COR-L47 (cell line): ENCODE measurements at places on chromosomes 12 and 14.

GRCh38 chr14:65879248-65880009 lies 466.9 kb downstream of the FUT8 start:
- no peak for DNase-seq

DNA sequence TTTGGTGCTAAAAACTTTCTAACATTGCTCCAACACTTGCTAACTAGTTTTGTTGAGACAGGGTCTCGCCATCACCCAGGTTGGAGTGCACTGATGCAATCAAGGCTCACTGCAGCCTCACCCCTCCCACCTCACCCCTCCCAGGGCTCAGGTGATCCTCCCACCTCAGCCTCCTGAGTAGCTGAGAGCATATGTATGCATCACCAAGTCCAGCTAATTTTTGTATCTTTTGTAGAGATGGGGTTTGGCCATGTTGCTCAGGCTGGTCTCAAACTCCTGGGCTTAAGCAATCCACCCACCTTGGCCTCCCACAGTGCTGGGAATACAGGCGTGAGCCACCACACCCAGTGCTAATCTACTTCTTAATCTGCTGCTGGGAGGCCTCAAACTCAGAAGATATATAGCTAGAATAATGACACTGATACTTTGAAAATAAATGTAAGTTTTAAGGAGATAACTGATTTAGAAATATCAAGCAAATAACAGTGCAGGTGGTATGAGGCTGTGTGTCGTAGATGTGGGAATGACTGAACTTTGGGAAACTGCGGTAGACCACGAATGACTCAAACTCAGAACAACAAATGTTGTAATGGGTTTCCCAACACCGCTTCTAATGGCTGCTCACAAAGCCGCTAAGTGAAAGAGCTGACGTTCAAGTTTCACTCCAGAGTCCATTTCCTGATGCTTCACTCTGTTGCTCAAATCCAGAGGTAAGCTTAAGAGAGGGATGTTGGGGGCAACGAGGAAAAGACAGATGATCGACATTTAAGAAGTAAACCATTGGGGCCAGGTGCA lies 10.0 kb downstream of the TMCC3 start:
- no peak for DNase-seq

DNA sequence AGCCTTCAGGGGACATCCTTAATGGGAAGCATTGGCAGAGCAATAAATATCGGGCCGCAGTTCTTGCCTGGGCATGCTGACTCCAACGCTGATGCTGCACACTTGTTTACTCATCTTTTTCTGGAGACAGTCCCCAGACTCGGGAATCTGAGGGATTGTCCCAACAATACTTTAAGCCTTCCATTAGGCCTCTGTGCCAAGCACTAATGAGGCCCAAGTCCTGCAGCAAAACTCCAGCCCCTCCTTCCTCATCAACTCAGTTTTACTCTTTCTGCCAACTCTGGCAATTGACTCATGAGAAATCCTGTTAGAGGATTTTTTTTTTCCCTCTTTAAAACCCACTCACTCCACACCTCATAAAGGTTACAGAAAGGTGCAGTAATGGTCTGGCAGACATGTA lies 233.4 kb upstream of the PELI2 start:
- DNase-seq = no peak

DNA sequence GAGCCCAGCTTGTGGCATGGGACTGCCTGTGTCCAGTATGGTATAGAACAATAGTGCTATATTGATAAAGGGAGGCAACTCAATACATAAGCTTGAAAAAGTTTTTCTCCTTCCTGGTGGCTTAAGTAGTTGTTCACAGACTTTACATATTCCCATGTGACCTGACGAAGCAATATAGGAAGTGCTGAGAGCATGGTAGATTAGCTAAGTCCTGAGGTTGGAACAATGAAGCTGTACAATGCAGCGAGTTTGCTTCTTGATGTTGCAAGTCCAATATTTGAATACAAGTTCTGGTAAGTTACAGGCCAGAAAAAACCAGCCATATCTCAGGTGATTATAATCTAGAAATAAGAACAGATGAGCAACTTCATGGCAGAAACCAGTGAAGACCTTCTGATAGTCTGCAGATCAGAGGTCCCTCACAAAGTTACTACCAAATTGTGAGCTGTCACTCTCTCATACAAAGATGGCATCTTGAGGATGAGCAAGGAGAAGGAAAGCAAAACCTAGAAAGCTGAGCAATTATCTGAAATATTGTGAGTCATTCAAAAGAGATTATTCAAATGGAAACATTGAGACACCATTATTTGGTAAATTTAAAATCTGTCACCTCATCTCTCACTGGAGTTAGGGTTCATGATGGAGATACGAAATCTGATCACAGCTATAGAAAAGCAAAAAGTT lies 72.9 kb upstream of the BTG1 start:
- no peak for DNase-seq

DNA sequence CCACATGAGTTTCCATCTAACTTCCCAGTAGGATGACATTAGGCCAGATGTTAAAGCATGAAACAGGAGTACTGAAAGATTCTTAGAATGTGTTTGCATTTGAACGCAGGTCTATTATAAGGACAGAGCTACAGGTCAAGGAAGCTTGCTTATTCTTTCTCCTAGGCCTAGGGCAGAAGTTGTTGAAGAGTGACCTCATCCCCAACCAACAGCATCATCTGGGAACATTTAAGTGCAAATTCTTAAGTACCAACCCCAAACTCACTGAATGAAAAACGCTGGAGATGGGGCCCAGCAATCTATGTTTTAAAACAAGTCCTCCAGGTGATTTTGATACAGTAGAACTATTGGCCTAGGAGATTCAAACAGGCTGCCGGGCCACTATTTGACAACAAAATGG lies 52.4 kb downstream of the PAPLN start:
- no peak for DNase-seq

DNA sequence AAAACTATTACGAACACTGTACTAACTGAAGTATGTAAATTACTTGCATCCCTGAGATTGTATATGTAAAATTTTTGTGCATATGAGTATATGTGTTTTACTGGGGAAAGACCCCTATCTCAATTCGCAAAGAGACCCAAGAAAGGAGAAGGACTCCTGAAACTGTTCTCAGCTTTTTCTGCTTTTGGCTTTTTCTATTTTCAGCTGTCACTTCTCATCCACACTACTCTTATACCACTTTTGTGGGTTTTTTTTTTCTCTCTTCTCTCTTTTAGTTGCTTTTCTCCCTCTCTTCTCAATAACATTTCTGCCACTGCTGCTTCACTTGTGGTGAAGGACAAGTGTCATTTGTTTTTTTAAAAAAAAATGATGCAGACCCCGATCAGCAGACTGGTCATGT lies 39.8 kb downstream of the NIN start:
- no peak for DNase-seq

DNA sequence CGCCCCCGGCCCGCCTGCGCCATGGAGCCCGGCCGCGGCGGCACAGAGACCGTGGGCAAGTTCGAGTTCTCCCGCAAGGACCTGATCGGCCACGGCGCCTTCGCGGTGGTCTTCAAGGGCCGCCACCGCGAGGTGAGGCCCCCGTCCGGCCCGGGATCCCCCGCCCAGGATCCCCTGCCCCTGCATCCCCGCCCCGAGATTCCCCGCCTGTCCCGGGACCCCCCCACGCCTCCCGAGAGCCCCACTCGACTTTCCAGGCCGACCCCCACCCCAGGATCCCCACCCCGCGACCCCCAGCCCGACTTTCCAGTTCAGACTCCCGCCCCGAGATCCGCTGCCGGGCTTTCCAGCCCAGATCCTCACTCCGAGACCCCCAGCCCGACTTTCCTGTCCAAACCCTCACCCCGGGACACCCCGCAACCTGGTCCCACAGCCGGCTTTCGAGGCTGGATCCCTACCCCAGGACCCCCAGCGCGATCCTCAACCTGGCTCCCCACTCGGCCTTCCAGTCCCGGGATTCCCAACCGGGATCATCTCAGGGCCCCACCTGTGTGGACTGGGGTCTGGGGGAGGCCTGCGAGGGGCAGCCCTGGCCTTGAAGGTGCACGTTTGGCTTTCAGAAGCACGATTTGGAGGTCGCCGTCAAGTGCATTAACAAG lies 688 bp downstream of the ULK1 start:
- no peak for DNase-seq

DNA sequence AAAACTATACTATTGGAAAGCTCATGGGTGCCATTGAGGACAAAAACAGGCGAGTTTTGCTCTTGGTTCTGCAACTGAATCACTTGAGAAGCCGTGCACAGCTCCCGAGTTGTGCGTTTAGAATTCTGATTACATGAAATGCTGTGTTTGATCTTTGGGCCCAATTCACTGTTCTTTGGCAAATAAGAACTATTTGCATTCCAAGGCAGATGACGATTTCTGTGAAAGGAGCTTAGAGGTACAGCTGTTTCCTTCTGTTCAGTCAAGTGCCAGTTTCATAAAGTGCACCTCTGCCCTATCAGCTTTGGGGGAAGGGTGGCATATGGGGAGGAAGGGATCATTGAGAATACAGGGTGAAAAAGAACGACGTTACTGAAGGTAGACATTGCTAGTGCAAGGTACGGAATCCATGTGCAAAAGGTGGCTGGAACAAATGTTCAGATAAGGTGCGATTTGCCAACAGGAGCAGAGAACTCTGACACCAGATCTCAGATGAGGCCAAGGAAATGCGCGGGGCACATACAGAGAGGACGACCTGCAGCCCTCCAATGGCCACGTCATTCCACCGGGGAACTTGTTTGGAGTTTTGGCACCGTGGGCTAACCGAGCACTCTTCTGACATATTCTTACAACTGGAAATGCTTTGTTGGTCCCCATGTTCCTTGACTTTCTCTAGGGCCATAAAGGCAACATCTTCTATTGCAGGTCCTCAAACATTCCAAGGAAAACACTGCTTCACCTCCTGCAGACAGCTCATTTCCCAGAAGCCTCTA lies 30.1 kb downstream of the TCHP start:
- no peak for DNase-seq

- DNase-seq = no peak
These were observed 90.5 kb downstream of the CHST11 start for GRCh38 chr12:104547235-104547634.

GRCh38 chr12:15794196-15794595 lies 5.0 kb upstream of the EPS8 start:
- DNase-seq = no peak

DNA sequence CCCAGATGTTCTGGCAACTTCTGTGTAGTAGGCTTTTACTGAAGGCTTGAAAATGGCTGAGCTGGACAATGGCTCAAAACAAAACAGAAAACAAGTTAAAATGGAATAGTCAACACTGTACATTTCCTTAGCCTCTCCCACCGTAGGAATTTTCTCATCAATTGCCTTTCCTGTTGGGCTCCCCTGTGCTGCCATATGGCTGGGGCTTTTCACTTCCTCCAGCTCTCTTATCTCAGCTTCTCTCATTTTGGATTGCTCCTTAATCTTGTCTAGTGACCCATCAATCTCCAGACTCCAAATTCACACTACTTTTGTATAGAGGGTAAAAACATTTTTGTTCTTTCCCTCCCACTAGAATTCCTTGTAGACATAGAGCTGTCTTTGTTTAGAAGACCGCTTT lies 50.4 kb upstream of the RPH3A start:
- no peak for DNase-seq

DNA sequence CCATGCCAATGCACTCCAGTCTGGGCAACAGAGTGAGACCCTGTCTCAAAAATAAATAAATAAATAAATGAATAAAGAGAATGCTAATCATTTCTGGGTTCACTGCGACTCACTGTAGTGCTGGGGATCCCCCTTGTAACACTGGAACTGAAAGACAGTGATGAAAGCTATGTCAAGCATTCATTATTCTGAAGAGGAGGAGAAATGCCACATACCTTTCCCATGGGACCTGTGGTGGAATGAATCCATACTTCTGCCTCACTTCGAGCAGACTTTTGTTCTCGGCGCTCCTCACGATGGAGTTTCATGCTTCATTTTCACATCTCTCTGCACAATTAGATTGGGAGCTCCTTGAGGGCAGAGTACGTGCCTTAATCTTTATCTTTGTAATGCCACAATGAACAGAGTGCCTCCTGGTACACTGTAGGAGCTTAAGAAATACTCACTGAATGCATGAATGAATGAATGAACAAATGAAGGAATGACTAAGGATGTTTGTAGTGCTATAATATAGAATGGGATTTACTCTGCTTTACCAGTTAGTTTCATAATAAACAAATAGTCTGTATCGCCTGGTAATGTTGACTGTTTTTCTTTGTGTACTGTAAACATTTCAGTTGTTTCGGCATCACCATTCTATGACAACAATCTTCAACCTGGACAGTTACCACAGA lies 45.8 kb downstream of the DRAM1 start:
- no peak for DNase-seq

GRCh38 chr12:541676-542324 lies 82.1 kb downstream of the B4GALNT3 start:
- DNase-seq = no peak

DNA sequence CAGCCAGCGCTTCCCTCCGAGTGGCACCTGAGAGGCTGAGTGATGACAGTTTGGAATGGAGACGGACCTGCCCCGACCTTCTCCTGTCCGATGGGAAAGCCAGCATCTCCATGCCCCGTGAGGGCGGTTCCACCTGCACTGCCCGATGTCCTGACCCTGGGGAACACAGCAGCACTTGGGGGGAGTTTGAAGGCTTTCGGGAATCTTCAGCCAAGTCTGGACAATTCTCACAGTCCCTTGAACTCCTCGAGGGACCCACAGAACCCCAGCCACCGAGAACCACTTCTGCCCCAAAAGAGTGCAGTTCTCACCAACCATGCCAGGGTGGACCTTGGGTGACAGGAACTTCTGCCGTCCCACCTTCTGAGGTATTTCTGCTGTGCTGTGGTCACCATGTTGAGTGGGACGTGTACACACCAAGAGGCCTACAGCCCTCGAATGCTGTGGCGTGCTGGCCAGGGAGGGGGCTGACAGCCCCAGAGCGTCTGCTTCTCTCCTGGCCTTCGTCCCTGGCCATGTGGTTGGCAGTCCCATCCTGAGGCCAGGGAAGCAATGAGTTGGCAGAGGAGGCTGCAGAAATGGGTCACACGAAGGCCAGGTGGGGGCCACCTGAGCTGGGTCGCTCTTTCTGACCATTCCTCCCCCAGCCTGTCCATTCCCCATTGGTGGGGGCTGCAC lies 1.0 kb downstream of the CLBA1 start:
- no peak for DNase-seq
